Activated T-helper 1 cell treated with anti-CD3 and anti-CD28 coated beads, Interleukin-12 subunit alpha, Interleukin-12 subunit beta, Interleukin-2, Interleukin-4 antibody, amounts not matched to agents 30 ng/mL and 10 ng/mL and 1 ng/mL, durations not matched to agents 14 hours and 24 hours and 36 hours (primary cell): ENCODE measurements at places on chromosomes 7 and 10.

GRCh38 chr7:145737617-145738016 lies 379.0 kb upstream of the CNTNAP2 start:
- H3K36me3 ChIP-seq = no peaks in the 10 kb centered on the region
- H3K27me3 ChIP-seq = no peaks in the 10 kb centered on the region
- no peak overlapping the region for H3K4me3 ChIP-seq
- H3K27ac ChIP-seq = no peak overlapping the region

- DNase-seq = no peak
- no peak overlapping the region for H3K27ac ChIP-seq
- H3K4me3 ChIP-seq = no peak overlapping the region
- H3K36me3 ChIP-seq = no peaks in the 10 kb centered on the region
- no peaks in the 10 kb centered on the region for H3K27me3 ChIP-seq
These were observed 28.5 kb downstream of the CXCL12 start for GRCh38 chr10:44356139-44357022.

- peaks cover 11% of the 10 kb centered on the region for H3K36me3 ChIP-seq
- no peak for DNase-seq
- no peak overlapping the region for H3K4me3 ChIP-seq
- H3K4me1 ChIP-seq = no peaks in the 10 kb centered on the region
- H3K27ac ChIP-seq = no peak overlapping the region
These were observed 80.4 kb upstream of the ANK3 start for GRCh38 chr10:60470091-60470490.

- peak overlapping the region; percentile 59 for H3K27ac ChIP-seq
- no peak for DNase-seq
- peaks cover 17% of the 10 kb centered on the region for H3K4me1 ChIP-seq
- peaks cover 50% of the 10 kb centered on the region for H3K36me3 ChIP-seq
- H3K27me3 ChIP-seq = no peaks in the 10 kb centered on the region
These were observed 152.4 kb downstream of the GALNT11 start for GRCh38 chr7:152177681-152178404.

GRCh38 chr7:75596727-75597614 lies 104.9 kb downstream of the SPDYE5 start:
- no peak overlapping the region for H3K27ac ChIP-seq
- H3K27me3 ChIP-seq = peaks cover 1% of the 10 kb centered on the region
- H3K4me1 ChIP-seq = peaks cover 16% of the 10 kb centered on the region

DNA sequence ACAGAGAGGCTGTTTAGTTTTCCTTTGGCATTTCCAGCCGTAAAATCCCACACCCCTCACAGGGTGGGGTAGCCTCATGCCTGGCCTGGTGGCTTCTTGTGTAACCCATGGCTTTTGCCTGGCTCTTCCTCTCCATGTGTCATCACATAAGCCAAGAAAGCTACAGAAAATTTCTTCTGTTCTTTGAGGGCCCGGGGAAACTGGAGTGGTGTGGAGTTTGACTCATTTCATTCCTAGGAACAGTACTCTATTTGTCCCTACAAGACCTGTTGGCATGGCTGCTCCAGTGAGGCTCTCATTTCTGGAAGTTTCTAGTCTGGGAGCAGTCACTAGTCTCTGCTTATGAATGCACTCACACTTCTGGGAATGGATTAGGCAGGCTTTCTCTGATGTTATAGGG lies 523.9 kb downstream of the SUGCT start:
- peaks cover 2% of the 10 kb centered on the region for H3K27me3 ChIP-seq
- no peak overlapping the region for H3K27ac ChIP-seq
- DNase-seq = no peak
- no peaks in the 10 kb centered on the region for H3K36me3 ChIP-seq

- no peaks in the 10 kb centered on the region for H3K36me3 ChIP-seq
- DNase-seq = no peak
- H3K4me3 ChIP-seq = no peak overlapping the region
- H3K27ac ChIP-seq = no peak overlapping the region
These were observed 478.7 kb downstream of the GRM8 start for GRCh38 chr7:126774077-126774476.

DNA sequence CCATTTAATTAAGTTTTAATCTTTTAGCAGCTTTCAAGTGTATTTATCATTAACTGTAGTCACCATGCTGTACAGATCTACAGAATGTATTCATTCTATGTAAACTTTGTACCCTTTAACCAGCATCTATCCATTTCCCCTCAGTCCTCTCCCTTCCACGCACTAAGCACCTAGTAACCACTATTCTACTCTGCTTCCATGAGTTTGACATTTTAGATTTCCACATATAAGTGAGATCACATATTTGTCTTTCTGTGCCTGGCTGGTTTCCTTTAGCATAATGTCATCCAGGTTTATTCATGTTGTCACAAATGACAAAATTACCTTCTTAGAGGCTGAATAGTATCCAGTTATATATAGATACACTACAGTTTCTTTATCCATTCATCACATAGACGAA lies 79.7 kb downstream of the BTAF1 start:
- no peak overlapping the region for H3K27ac ChIP-seq
- H3K4me1 ChIP-seq = peaks cover 5% of the 10 kb centered on the region
- no peaks in the 10 kb centered on the region for H3K27me3 ChIP-seq
- no peak for DNase-seq
- H3K36me3 ChIP-seq = peaks cover 48% of the 10 kb centered on the region

GRCh38 chr7:151275813-151276577 lies 27.5 kb upstream of the SMARCD3 start:
- H3K4me3 ChIP-seq = no peak overlapping the region
- H3K27ac ChIP-seq = peak overlapping the region; percentile 67
- H3K27me3 ChIP-seq = peaks cover 22% of the 10 kb centered on the region
- no peak for DNase-seq
- H3K36me3 ChIP-seq = no peaks in the 10 kb centered on the region

GRCh38 chr7:73340514-73340913 lies 12.6 kb downstream of the FKBP6 start:
- H3K4me3 ChIP-seq = no peak overlapping the region
- H3K27me3 ChIP-seq = peaks cover 6% of the 10 kb centered on the region
- DNase-seq = no peak

DNA sequence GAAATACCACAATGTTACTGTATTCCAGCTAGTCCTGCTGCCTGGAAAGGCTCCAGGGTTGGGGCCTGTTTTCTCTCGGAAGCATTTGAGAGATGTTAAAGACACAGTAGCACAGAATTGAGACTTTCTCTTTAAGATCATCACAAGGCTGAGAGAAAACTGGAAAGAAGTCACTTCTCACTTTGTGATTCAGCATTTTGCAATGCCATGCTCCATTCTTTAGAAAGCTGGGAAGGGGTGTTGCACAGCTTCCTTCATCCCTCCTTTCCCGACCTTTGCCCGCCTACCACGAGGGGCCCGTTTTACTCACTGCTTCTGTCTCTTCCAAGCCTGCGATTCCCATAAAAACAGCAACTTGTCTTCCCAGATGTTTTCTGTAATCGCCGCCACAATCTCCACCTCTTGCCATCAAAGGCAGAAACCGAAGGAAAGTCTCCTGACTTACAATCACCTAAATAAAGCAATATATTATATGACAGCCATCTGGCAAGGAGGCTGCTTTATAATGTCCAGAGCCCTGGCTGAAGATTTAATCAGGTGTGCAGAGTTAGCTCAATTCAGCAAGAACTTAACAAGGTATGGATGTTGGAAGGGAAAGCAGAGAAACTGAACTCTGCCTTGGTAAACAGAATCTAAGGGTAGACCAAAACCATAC lies 18.9 kb downstream of the NOD1 start:
- no peaks in the 10 kb centered on the region for H3K36me3 ChIP-seq
- no peak overlapping the region for H3K4me3 ChIP-seq

DNA sequence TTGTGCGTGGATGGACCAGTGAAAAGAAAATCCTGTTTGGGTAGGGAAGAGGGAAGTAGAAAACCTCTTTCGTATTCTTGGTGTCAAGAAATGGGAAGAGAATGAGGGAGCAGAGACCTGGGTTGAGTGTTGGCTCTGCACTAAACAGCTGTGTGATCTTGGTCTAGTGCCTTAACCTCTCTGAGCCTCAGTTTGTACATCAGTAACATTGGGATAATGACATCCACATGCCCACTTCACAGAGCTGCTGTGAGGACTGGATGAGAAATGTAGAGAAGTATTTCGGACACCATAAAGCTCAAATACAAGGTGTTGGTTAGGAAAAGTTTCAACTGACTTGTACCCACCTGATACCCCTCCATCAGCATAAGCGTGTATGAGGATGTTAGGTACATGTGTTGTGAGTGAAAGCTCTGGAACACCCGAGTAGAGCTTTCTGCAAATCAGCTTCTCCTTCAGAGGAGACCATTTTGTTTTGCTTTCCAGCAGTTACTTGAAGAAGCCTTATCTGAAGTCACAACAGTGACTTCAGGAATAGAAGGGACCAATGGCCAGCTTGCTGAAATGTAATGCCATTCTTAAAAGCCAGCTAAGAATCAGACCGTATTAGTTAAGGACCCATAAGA lies 11.2 kb downstream of the TRIM56 start:
- peaks cover 14% of the 10 kb centered on the region for H3K27me3 ChIP-seq
- H3K4me3 ChIP-seq = no peak overlapping the region
- no peak for DNase-seq
- no peak overlapping the region for H3K27ac ChIP-seq

DNA sequence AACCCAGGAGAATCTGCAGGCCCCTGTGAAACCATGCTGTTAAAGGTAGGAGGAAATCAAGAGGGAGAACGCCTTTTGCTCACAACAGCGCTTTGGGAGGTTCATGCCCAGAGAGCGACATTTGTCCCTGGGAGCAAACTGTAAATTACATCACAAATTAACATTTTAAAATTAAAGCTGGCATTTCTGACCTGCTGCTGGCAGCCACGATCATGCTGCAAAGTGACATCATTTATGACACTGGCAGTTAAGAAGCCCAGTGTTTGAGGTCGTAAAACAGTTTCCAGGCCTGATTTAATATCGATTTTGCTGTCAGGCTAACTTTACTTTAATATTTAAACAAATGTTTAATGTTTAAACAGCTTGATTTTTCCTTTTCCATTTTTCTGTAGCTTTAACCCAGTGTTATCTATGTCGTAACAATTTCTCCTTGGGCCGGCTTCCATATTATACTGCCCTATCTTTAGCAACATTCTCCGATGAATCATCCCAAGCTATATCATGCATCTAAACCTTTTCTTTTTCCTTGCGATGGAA lies 86.5 kb upstream of the NPVF start:
- H3K27ac ChIP-seq = no peak overlapping the region
- peaks cover 2% of the 10 kb centered on the region for H3K27me3 ChIP-seq
- H3K4me3 ChIP-seq = no peak overlapping the region
- no peaks in the 10 kb centered on the region for H3K36me3 ChIP-seq
- DNase-seq = no peak
